ENCODE measurements at places on chromosomes 12 and 14.

- no peak for DNase-seq
Measured at GRCh38 chr12:6780573-6780972, 8.3 kb downstream of the LAG3 start.

- no peak for DNase-seq
Measured at GRCh38 chr12:128103152-128103551, 163.8 kb upstream of the TMEM132C start.

GRCh38 chr12:68111995-68112394 lies 47.5 kb downstream of the IFNG start:
- DNase-seq: no peak

- DNase-seq: no peak
Measured at GRCh38 chr12:59636945-59637691, 41.3 kb downstream of the SLC16A7 start.

All from AG10803 (cell line).